ENCODE measurements at places on chromosomes 2 and 18.

DNA sequence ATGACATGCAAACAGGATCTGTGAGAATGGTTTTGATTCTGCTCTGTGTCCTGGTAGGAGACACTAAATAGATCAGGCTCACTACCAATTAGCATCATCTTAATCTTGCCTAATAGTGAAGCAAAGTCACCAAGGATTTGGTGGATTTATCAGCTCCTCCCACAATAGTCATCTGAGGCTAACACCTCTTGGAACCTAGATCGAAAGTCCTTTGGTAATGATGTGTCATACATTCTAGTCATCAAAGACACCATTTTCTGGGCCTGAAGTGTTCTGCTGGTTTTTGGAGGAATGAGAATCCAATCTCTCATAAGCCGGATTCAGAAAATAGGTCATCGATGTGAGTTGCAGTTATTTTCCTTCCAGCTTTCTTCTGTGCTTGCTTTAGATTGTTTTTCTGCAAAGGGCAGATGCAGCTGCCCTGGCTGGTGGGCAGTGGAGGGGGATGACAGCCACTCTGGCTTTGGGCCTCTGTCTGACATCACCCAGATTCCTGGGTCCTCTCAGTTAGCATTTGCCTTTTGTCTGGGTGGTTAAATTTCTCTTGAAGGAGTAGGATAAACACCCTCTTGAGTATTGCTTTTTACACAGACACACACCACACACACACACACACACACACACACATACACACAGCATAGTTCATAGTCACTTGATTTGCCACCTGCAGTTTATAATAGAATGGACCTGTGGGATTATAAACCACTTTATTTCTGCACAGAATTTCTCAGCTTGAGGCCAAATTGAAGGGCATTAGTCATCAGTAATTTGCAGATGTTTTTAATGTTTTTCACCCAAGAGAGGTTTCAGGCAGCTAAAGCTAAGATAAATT, at the start of gene MYO3B:
Gene MYO3B (plus strand): TSS at position 198 of the 832 bp plus-strand sequence. CDS start 141 bp downstream, at position 339.
- DNase-seq, result peak; percentile 8

DNA sequence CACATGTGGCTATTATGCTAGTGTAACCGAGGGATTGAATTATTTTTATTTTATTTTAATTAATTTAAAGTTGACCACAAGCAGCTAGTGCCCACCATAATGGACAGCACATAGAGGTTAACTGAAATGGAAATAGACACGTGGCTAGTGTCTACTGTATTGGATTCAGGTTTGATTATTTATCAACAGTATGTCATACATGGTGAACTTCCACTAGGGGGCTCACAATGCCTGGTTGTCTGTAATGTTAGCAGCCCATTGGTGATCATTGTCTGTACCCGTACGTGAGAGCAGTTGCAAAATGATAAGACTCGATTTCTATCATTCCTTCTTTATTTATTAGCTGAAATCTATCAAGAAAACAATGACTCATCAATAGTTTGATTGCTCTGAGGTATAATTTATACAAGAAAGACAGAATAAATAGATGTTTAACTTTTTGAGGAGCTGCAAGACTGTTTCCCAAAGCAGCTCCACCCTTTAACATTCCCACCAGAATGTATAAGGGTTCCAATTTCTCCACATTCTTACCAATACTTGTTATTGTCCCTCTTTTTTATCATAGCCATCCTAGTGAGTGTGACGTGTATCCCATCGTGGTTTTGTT, 76.5 kb downstream of the CYBRD1 start:
- DNase-seq, result peak; percentile 77

- no peak for DNase-seq
Measured at GRCh38 chr2:231051116-231051515, 5.6 kb upstream of the PSMD1 start.

- peak; percentile 36 for DNase-seq
Measured at GRCh38 chr18:8657873-8658470, 47.4 kb upstream of the MTCL1 start.
